ENCODE measurements at places on chromosomes 6 and 20.

GRCh38 chr6:74550821-74551220, 655.0 kb downstream of the COL12A1 start:
- no peak for DNase-seq

GRCh38 chr6:16278048-16278724, 39.8 kb downstream of the GMPR start:
- peak; percentile 17 for DNase-seq

DNA sequence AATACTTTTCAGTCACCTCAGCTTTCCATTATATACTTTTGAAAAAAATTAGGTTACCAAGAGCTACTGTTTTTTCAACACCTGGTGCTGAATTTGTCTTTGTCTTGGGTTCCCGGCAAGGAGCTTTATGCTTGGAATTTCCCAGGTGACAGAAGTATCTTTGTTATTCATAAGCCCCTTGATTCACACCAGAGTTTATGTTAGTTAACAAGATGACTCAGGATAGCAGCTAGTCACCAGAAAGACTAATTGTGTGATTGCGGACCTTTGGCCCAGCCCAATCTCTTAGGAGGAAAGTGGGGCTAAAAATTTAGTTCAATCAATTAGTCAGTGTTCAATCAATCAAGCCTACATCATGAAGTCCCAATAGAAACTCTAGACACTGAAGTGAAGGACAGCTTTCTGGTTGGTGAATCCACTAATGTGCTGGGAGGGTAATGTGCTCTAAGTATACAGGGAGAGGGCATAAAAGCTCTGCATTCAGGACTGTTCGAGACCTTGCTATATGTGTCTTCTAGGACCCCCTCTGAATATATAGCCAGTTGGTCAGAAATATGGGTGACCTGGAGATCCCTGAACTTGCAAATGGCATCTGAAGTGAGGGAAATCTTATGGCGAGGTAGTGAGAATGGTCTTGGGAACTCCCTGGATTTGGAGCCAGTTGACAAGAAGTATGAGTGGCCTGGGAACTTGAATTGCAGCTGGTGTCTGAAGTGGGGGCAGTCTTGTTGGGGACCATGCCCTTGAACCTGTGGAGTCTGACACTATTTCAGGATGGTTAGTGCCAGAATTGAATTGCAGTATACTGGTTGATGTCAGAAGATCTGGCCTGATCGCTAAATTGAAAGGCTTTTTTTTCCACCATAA, 16.2 kb downstream of the TMEM30A start:
- peak; percentile 10 for DNase-seq

DNA sequence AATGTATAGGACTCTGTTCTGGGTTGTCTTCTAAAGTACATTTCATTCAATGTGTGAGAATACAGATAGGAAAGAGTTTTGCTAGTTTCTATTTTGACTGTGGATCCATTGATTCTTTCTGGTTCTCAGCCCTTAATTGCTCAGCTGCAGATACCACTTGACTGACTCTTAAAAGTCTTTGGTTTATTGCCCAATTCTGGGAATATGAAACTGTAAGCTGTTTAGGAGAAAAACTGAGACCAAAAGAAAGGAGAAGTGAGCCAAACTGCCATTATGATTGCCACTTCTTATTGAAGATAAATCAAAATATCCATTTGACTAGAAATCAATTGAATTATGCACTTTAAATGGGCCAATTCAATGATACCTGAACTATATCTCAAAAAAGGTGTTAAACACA, 211.4 kb downstream of the ESR1 start:
- no peak for DNase-seq

DNA sequence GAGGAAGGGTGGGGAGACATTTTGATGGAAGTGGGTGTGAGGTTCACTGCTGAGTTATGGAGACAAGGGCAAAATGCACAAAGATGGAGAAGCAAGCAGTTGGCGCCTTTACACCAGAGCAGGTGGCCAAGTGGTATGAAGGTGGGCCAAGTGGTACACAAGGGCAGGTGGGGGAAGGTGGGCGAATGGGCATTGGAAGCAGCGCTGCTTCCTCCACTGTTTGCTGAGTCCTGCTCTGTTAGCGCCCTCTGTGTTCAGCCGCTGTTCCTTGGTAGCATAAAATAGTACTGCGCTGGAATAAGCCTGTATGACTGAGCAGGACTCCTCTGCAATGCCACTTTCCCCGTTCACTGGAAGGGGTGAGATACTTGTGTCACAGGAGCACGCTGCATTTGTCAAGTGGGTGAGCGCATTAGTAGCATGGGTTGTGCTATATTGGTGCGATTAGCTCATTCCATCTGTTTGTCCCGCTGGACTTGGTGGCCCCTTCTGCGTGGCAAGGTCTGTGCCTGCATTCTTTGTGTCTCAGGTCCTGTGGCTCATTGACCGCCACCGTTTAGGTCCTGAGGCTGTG, 116.4 kb downstream of the TOX2 start:
- no peak for DNase-seq

DNA sequence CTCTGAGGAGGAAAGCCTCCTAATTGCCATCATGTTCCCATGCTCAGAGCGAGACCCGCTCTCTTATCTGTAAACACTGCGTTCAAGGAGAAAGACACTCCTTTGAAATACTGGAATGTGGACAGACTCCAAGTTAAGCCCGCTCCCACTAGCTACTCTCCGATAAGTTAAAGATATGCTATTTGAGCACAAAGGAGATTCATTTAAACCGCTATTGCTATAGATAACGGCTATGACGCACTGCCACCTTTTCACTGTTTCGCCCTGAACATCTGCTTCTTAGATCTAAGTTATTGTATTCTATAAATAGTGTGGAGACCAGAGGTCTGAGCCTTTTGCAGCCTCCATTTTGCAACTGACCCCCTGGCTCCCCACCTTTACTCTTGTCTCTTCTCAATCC, 82.3 kb downstream of the GPX5 start:
- no peak for DNase-seq

GRCh38 chr6:33160728-33161344, 31.4 kb downstream of the COL11A2 start:
- DNase-seq, result peak; percentile 49

- no peak for DNase-seq
Measured at GRCh38 chr6:12973386-12973785, 256.8 kb downstream of the PHACTR1 start.

GRCh38 chr20:10916312-10916711, 242.5 kb upstream of the JAG1 start:
- no peak for DNase-seq

DNA sequence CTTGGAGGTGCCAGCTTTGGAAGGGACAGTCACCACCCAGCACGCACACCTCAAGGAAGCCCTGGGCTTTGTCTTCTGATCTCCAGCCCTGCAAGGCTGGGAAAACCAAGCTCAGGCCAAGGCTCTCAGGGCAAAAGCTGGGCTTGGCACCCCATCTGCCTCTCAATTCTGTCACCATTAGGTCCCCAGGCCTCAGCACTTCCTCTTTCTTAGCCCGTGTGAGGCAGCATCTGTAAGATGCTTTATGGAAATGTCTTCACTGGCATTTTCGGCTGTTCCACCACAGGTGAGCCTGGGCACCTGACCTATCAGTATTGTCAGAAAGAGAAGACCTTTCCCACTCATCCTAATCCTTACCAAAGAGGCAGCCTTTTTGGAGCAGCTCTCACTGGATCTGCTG, 24.6 kb downstream of the GMEB2 start:
- DNase-seq, result no peak

GRCh38 chr6:159759645-159760044, 2.2 kb upstream of the ACAT2 start:
- DNase-seq, result no peak

GRCh38 chr20:13098720-13099355, 90.1 kb downstream of the SPTLC3 start:
- no peak for DNase-seq

DNA sequence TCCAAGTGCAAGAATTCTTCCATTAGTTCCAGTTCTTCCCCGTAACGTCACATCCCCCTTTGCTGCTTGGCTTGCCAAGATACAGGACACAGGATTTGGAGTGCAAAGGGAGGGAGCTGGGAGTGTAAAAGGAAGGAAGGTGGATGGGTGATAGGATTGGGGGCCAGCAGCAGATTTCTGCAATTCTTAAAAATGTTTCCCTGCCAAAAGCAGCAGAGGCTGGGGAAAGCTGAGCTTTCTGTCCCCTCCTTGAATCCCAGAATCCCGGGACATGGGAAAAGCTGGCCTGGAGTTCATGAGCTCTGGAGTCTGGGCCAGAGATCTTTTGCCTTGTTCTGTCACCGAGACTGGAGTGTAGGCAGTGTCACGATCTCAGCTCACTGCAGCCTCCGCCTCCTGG, 60.0 kb upstream of the EPB41L1 start:
- no peak for DNase-seq

GRCh38 chr20:6819599-6819998, 52.1 kb downstream of the BMP2 start:
- peak; percentile 27 for DNase-seq

DNA sequence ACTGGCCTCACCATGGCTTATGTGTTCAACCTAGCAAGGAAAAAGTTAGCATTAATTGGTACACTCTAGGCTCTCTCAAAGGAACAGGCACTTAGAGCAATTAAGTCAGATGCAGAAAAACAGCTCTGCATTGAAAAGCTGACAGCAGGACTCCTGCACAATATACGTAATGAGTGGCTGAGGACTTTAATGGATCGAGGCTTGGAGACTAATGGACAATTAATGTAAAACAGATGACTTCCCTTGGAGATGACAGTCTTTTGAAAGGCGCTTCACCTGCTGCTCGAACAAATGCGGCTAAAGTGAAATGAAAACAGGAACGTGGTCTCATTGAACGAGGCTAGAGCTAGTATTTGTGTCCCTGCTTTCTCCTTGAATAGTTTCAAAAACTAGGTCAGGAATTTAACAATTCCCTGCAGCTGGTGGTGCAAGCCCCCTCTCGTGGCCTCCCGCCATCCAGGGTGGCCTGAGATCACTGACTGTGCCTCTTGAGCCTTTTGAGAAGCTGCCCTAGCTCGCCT, 137.1 kb downstream of the ELOVL4 start:
- no peak for DNase-seq

DNA sequence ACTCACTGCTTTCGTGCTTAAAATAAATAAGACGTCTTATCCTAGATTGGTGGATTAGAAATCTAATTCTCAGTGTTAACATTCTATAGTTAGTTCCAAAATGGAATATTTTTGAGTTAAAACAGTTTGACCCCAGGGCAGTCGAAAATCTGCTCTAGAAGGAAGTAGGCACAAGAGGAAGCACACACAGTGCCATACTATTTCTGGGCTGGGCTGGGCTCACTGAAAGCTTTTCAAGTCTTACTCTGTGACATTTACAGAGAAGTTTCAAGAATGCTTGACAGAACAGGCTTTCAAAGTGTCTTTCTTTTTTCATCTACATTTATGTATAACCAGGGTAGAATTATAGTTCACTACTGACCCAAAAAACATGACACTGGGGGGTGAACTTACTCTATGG, 209.8 kb downstream of the SOD2 start:
- DNase-seq, result no peak

DNA sequence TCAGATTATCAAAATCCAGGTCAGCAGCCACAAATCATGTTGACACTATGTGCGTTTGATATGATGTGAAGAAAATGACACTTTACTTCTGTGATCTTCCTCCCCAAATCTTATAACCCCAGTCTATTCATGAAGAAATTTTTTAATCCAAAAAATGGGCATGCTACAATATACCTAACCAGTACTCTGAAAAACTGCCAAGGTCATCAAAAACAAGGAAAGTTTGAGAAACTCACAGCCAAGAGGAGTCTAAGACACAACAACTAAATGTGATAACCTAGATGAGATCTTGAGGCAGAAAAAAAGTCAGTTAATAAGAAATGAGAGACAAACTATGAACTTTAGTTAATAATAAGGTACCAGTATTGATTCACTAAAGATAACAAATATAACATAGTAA, 200.6 kb upstream of the IRAK1BP1 start:
- DNase-seq, result no peak

DNA sequence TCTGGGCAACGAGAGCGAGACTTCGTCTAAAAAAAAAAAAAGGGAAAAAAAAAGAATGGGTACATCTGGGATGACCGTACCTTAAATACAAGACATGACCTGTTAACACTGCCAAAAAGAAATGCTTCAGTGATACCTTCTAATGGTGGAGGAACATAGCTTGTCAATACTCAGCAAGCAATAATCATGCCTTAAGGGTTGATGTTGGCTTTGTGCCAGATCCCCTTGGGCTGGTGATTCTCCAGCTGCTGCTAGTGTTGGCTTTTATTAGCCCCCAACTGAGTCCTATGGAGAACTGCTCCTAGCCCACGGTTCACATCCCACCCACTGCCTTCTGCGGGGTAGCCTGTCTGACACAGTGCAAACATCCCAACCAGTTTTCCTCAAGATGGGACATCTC, 134.9 kb downstream of the PLCB1 start:
- DNase-seq, result no peak

- DNase-seq, result no peak
Measured at GRCh38 chr20:42309050-42309449, 690.9 kb upstream of the CHD6 start.

DNA sequence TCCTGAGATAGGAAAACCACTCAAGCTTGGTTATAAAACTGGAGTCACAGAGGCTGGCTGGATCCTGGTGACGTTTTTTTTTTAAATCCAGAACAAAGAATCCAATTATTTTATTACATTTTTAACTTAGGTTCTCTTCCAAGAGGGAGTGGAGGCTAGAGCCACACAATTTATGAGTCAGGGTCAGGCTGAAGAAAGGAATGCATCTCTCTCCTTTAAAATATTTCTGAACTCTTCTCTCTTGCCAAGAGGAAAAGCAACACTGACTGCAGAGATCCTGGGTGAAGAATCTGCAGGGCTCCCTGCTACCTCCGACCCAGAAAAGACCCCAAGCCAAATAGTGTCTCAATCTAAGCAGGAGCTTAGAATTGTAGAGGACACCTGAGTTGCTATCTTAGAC, 88.5 kb upstream of the SSTR4 start:
- no peak for DNase-seq

DNA sequence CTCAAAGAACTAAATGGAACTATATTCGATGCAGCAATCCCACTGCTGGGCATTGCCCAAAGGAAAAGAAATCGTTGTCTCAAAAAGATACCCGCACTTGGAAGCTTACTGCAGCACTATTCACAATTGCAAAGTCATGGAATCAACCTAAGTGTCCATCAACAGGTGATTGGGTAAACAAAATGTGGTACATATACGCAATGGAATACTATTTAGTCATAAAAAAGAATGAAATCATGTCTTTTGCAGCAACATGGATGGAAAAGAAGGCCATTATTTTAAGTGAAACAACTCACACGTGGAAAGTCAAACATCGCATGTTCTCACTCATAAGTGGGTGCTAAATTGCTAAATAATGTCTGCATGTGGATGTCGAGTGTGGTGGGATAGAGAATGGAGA, 70.9 kb upstream of the MPC1 start:
- no peak for DNase-seq

DNA sequence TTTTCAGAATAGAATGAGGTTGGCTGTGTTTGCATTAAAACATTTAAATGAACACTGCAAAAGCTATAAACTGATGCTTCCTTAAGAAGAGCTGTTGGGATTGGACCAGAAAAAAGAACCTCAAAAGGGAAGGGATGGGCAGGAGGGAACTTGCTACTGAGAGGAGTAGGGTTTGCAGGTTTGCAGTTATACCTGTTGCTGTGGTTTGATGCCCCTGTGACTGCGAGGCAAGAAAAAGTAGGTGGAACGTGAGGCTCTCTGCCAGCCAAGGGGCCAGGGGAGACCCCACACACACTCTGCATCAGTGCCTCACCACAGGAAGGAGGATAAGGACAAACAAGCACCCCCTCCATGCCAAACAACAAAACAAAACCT, 197.2 kb downstream of the BCAS1 start:
- no peak for DNase-seq

- DNase-seq, result no peak
Measured at GRCh38 chr20:37837924-37838323, 65.0 kb upstream of the VSTM2L start.

- no peak for DNase-seq
Measured at GRCh38 chr6:170192905-170193304, 98.0 kb downstream of the DLL1 start.

- no peak for DNase-seq
Measured at GRCh38 chr20:33516882-33517281, 27.0 kb downstream of the CBFA2T2 start.

All from RCC 7860 (cell line).